Lung (tissue), 17 donors: ENCODE measurements at places on chromosomes 1 and 21. TPM values are rescaled to one million over a fixed set of nuclear protein-coding genes. Genes with fewer than 3 reads are reported as not detected.

- H3K27ac ChIP-seq: no peak within 1 kb of the TSS
- no peaks in the 10 kb centered on the region for H3K27me3 ChIP-seq
- H3K4me3 ChIP-seq: no peak within 1 kb of the TSS
- no peaks in the 10 kb centered on the region for H3K4me1 ChIP-seq
- peak; percentile 91 for DNase-seq
- no peaks in the 10 kb centered on the region for H3K36me3 ChIP-seq
These were observed at the start of gene CELA2B for GRCh38 chr1:15475752-15476314. Gene CELA2B, plus strand, starts transcription at chr1:15476104. Its CDS starts 22 bp downstream, at chr1:15476126.

DNA sequence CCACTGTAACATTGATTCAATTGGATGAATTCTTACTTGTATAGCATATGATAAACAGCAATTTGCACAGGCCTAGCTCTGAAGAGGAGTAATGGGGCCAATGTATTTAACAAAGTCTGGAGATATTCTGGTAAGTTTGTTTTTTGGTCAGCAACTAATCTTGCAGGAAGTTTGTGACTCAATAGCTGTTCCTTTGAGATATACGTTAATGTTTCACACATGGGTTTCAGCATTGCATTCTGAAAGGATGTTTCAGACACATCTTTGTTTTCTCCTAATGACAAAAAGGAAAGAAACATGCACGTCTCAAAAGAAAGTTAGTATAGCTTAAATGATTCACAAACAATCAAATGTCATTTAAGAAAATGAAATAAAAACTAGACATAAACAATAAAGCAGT lies 49.0 kb downstream of the LTN1 start:
- H3K27me3 ChIP-seq: no peaks in the 10 kb centered on the region
- H3K4me1 ChIP-seq: peaks cover 3% of the 10 kb centered on the region
- H3K27ac ChIP-seq: no peak overlapping the region
- peaks cover 30% of the 10 kb centered on the region for H3K36me3 ChIP-seq

DNA sequence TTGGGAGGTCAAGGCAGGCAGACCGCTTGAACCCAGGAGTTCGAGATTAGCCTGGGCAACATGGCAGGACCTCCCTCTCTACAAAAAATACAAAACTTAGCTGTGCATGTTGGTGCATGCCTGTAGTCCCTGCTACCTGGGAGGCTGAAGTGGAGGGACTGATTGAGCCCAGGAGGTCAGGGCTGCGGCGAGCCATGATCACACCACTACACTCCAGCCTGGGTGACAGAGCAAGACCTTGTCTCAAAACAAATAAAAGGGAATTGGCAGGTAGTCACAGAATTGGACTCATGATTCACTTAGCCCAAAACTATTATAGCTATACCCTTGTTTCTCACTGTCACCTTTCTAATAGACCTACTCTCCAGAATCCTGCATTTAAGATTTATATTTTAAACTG lies 5.5 kb downstream of the TADA1 start:
- no peaks in the 10 kb centered on the region for H3K27me3 ChIP-seq
- no peaks in the 10 kb centered on the region for H3K4me1 ChIP-seq
- H3K4me3 ChIP-seq: no peak overlapping the region

DNA sequence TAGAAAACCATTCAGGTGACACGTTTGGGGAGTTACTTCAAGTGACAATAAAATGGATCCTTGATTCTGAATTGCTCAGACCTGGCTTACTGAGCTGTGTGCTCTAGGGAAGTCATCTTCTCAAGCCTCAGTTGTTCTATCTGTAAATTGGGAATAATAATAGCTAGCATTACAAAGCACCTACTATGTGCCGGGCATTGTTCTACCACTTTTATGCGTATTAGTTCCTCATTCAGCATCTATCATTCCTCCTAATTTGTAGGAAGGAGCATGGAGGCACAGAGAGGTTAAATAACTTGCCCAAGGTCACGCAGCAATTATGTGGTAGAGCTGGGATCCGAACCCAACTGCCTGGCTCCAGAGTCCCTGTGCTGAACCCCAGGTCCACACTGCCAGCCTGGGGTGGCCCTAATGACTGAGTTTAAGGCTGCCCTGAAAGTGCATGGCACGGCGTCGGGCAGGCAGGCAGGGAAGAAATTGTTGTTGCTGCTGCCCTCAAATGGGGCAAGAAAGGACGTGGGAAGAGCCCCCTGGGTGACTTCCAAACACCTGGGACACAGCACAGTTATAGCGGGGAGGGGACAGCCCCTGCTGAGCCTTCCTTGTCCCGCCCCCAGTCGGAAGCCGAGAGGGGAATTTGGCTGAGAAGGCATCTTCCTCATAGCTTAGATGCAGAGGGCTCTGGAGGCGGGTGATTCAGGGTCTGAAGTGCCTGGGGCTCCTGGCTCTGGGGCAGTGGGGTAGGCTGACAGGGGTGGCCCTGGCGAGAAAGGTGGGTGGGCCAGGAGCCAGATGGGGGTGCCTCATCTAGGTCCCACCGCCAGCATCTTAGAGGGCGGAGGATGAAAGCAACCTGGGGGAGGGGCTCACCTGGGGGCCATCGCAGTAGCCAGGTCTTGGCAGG lies 86.5 kb upstream of the IFFO2 start:
- no peaks in the 10 kb centered on the region for H3K4me1 ChIP-seq
- no peak for DNase-seq
- H3K27ac ChIP-seq: no peak overlapping the region
- no peaks in the 10 kb centered on the region for H3K36me3 ChIP-seq
- no peak overlapping the region for H3K4me3 ChIP-seq

DNA sequence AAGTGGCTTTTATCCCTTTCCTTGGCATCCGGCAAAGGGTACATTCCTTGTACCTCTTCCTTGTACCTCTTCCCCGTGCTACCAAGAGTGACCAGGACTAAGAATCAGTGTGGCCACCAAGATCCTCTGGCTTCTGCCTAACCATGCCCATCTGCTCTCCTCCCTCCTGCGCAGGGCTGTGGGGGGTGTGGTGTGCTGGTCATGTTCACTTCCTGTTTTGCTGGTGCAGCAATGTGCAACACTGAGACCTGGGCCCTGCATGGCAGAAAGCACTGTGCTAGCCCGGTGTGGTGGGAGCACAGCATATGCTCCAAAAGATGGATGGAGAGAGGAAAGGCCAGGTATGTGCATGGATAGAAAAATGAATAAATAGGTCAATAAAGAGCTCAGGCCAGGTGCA lies 33.3 kb upstream of the TENT5C start:
- H3K36me3 ChIP-seq: no peaks in the 10 kb centered on the region
- no peaks in the 10 kb centered on the region for H3K4me1 ChIP-seq
- no peak overlapping the region for H3K4me3 ChIP-seq
- H3K27me3 ChIP-seq: no peaks in the 10 kb centered on the region

- no peaks in the 10 kb centered on the region for H3K27me3 ChIP-seq
- no peaks in the 10 kb centered on the region for H3K36me3 ChIP-seq
- no peak for DNase-seq
- no peak overlapping the region for H3K4me3 ChIP-seq
These were observed 95.0 kb upstream of the GORAB start for GRCh38 chr1:170436928-170437327.

The BCAN gene
- total RNA-seq: 0.18 TPM

The C1orf116 gene
- 130 TPM for total RNA-seq

The OR2T10 gene
- not detected for total RNA-seq
